Renal pelvis (tissue), 12 donors: ENCODE measurements at places on chromosomes 12 and 14. TPM values are rescaled to one million over a fixed set of nuclear protein-coding genes. Genes with fewer than 3 reads are reported as not detected.

Gene ARG2
- 11.6 TPM for polyA plus RNA-seq

Gene RERGL
- polyA plus RNA-seq = 6.8 TPM

Gene CERS5
- polyA plus RNA-seq = 75.3 TPM

Gene SLC38A2
- polyA plus RNA-seq = 208 TPM

Gene FAM186B
- polyA plus RNA-seq = 3.9 TPM

Gene CRIP1
- 36.6 TPM for polyA plus RNA-seq

Gene WDR89
- 19.8 TPM for polyA plus RNA-seq

Gene NFATC4
- polyA plus RNA-seq = 60.1 TPM

Gene COPZ1
- polyA plus RNA-seq = 227 TPM

Gene KRT72
- 0.04 TPM for polyA plus RNA-seq

Gene APOLD1
- polyA plus RNA-seq = 8.2 TPM

Gene SLC17A8
- 0.49 TPM for polyA plus RNA-seq

Gene ERBB3
- 125 TPM for polyA plus RNA-seq

Gene IAPP
- polyA plus RNA-seq = not detected

Gene MAP4K5
- 50.2 TPM for polyA plus RNA-seq

Gene RXYLT1
- polyA plus RNA-seq = 29.6 TPM

Gene CMA1
- not detected for polyA plus RNA-seq

Gene TRPV4
- polyA plus RNA-seq = 19.2 TPM

Gene DCP1B
- 28.3 TPM for polyA plus RNA-seq

Gene KLRF2
- not detected for polyA plus RNA-seq

Gene ALDH2
- 109 TPM for polyA plus RNA-seq

Gene TAS2R30
- 0.22 TPM for polyA plus RNA-seq

Gene RABGGTA
- polyA plus RNA-seq = 25.0 TPM

Gene ARPC3
- 250 TPM for polyA plus RNA-seq

Gene GABARAPL1
- 80.7 TPM for polyA plus RNA-seq

Gene KRT73
- not detected for polyA plus RNA-seq

Gene KLRC1
- 0.84 TPM for polyA plus RNA-seq

Gene PTPRB
- 18.5 TPM for polyA plus RNA-seq

Gene RND1
- 2.5 TPM for polyA plus RNA-seq

Gene OR11H7
- 0.61 TPM for polyA plus RNA-seq

Gene STYK1
- 0.67 TPM for polyA plus RNA-seq

Gene CFL2
- 61.8 TPM for polyA plus RNA-seq

Gene OR4K2
- polyA plus RNA-seq = not detected

Gene TDRD9
- polyA plus RNA-seq = 1.5 TPM

Gene KLRG1
- polyA plus RNA-seq = 1.9 TPM

Gene B4GALNT1
- polyA plus RNA-seq = 1.1 TPM

Gene AICDA
- 0.65 TPM for polyA plus RNA-seq

Gene LALBA
- polyA plus RNA-seq = not detected

Gene ALDH1L2
- polyA plus RNA-seq = 1.5 TPM

Gene NRIP2
- polyA plus RNA-seq = 40.6 TPM

Gene TMEM119
- 15.3 TPM for polyA plus RNA-seq

Gene CFAP54
- 2.7 TPM for polyA plus RNA-seq

Gene NGDN
- polyA plus RNA-seq = 60.0 TPM

Gene RFX4
- 0.17 TPM for polyA plus RNA-seq

Gene TSHR
- polyA plus RNA-seq = 0.10 TPM

Gene CEP170B
- polyA plus RNA-seq = 19.7 TPM

Gene CCDC196
- 0.21 TPM for polyA plus RNA-seq

Gene FAM181A
- polyA plus RNA-seq = not detected

Gene CLEC4C
- not detected for polyA plus RNA-seq

Gene KCNMB4
- 20.1 TPM for polyA plus RNA-seq

Gene DNAJC22
- polyA plus RNA-seq = 25.4 TPM

Gene P2RX2
- polyA plus RNA-seq = 1.6 TPM
